Stimulated activated CD4-positive, alpha-beta T cell treated with anti-CD3 and anti-CD28 coated beads, Interleukin-1b, Interleukin-23, amount 100 ng/mL, for 1 hour (primary cell): ENCODE measurements at places on chromosomes 16 and 17.

DNA sequence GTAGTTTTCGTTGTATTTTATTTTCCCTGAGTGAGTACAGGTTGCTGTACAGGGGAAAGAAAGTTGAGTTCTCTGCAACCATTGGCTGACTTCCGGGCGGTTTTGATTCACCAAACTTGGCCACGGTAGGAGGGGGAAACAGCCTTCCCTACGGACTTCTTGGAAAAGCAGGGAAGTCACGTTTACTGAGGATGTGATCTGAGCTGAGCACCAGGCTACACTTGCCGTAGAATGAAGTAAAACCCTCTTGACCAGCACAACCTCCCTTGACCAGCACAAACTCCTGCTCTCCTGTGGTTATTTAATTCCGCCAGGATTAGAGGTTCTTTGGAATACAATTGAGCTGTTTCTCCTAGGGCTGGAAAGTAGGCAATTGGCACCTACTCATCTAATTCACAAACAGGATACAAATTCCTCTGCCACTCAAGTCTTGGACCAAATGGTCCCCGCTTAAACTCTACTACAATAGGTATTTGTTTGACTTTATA lies 242.0 kb upstream of the RBFOX1 start:
- DNase-seq, result no peak

DNA sequence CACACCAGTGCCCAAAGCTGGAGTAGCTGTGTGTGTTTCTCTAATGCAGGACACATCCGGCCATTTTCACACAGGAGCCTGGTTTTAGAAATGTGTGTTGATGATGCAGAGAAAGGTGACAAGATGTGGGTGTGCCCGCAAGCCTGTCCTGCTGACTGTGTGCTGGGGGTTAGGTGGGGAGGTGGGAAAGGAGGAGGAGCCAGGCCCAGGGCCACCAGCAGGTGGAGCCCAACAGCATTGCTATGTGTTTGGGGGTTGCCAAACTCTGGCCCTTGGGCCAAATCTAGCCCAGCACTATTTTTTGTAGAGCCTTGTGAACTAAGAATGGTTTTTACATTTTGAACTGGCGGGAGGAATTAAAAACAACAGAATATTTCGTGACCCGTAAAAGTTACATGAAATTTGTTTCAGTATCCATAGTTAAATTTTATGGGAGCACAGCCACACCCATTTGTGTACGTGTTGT lies 61.7 kb upstream of the LGALS9 start:
- no peak for DNase-seq

GRCh38 chr16:11576427-11577289 lies 10.1 kb downstream of the LITAF start:
- DNase-seq, result no peak

DNA sequence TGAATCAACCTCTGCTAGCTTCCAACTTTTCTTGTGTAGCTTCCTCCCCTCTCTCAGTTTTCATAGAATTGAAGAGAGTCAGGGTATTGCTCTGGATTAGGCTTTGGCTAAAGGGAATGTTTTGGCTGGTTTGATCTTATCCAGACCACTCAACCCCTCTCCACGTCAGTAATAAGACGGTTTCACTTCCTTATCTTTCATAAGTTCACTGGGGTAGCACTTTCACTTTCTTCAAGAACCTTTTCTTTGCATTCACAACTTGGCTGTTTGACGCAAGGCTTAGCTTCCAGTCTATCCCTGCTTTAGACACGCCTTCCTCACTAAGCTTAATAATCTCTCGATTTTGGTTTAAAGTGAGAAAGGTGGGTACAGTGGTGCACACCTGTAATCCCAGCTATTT lies 29.7 kb upstream of the OR1A2 start:
- DNase-seq, result no peak

DNA sequence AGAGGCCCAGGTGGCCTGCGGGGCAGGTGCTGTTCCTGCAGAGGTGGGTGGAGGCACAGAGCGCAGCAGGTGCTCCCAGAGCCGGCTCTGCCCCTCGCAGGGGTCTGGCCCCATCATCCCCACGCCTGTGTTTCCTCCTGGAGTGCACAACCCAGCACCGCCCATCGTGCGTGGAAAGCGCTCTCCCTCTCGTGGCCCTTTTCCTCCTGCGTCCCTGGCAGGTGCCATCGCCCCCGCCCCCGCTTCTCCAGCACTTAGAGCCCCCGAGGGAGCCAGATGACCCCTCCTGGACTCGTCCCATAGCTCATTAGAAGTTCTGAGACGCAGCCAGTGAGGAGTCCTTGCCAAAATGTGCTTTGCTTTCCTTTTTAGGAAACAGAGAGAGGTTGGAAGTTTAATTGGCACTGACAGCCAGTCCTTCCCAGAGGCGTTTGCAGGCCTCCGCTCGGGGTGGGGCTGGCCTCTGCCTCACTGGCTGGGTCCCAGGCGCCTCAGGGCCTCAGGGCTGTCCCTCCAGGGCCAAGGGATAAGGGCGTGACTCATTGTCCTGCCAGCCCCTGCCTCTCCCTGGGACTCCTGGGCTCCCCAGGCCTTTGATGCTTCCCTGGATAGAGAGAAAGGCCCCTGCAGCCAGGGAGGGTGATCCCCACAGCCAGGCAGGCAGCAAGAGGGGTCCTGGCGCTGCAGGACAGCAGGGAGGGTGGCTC lies 32.2 kb upstream of the CHMP6 start:
- DNase-seq, result no peak

DNA sequence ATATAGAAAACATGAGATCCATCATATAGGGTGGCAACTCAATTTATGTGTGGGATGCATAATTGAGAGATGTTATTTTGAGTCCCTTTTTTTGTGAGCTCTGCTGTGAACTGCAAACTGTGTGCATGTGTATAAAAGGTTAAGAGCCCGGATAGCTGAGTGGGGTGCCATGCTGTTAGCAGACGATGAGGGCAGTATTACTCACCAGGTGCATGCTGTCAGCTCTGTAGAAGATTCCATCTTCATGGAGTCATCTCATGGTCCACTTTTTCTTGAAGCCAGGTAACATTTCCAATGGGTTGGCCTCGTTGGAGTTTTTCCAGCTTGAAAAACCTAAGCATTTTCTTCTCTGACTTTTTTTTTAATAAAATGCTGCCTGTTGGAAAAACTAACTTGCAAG lies 43.0 kb upstream of the RHBDL3 start:
- no peak for DNase-seq

DNA sequence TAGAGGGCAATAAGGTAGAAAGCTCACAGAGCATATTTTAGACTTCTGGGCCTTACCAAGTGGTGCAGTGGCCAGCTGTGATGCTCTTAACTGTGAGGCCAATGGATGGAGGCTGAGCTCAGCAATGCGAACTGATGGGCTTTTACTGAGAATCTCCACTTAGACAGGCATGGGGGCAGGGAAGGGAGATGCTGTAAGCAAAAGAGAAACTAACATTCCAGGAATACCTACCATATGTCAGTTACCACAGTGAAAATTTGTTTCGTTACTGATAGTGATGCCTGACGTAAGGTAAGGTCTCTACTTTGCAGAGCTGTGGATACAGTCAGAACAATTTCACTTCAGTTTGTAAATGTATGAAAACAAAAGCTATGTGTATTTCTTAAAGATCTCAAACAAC lies 250.6 kb upstream of the ZFHX3 start:
- DNase-seq, result no peak

- no peak for DNase-seq
Observed at GRCh38 chr17:32482568-32483320, 4.0 kb upstream of the CDK5R1 start.

DNA sequence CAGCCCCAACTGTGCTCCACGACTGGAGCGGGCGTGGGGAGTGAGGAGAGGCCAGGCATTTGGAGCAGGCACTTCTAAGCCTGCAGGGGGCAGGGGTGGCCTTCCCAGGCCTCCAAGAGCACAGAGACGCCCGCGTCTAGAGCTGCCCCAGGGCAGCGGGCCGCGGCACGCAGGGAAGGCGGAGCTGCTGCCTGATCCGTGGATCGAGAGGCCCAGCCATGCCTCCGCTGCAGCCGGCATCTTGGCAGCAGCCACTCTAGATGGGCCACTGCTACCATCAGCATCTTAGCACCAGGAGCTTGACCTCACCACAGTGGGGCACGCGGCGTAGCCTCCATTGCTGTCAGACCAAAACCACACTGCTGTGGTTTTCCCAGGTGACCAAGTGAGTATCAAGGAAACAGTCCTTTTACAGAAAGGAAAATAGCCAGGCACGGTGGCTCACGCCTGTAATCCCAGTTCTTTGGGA lies 20.4 kb upstream of the WDR45B start:
- DNase-seq, result no peak

GRCh38 chr16:81589975-81590650 lies 145.5 kb downstream of the CMIP start:
- DNase-seq, result no peak
